ENCODE measurements at places on chromosomes 4 and X. TPM values are rescaled to one million over a fixed set of nuclear protein-coding genes. Genes with fewer than 3 reads are reported as not detected.

Gene NALF2
- not detected for total RNA-seq

Gene PTCHD1
- not detected for total RNA-seq

DNA sequence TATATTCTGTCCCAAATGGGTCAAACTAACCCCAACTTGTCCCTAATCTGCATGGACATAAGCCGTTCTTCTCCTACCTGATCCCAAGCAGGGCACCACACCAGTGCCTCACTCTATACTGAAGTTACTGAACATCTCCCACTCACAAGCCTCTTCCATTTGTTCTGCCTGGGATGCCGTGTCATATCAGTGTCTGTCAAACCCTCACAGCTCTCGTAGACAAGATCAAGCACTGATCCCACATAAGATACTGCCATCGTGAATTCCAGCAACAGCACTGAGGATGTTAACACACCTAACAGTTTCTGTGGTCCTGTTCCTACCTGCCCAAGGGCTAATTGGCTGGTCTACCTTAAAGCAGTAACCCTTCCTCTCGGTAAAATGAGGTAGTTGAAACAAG, 162.1 kb downstream of the APBB2 start:
- no peaks in the 10 kb centered on the region for H3K4me1 ChIP-seq
- no peak for DNase-seq
- H3K4me3 ChIP-seq, result no peak overlapping the region

GRCh38 chrX:111568354-111568753, 56.9 kb downstream of the SERTM2 start:
- H3K27me3 ChIP-seq, result no peaks in the 10 kb centered on the region
- no peaks in the 10 kb centered on the region for H3K4me1 ChIP-seq
- H3K27ac ChIP-seq, result no peak overlapping the region
- no peaks in the 10 kb centered on the region for H3K36me3 ChIP-seq
- no peak for DNase-seq

- no peak overlapping the region for H3K4me3 ChIP-seq
- peaks cover 9% of the 10 kb centered on the region for H3K27me3 ChIP-seq
- no peaks in the 10 kb centered on the region for H3K36me3 ChIP-seq
- DNase-seq, result no peak
Measured at GRCh38 chr4:78040431-78040830, 16.7 kb upstream of the FRAS1 start.

DNA sequence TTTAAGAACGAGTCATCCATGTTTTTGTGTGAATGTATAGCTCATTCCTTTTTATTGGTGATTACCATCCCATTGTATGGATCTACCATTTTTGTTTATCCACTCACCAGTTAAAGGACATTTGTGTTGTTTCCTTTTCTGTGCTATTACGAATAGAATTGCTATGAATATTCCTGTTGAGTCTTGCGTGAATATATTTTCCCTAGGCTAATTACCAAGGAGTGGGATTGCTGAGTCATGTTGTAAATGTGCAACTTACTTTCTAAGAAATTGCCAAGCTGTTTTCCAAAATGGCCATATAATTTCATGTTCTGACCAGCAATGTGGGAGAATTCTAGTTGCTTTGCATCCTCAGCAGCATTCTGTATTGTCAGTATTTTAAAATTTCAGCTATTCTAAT, 51.3 kb downstream of the YIPF6 start:
- no peaks in the 10 kb centered on the region for H3K36me3 ChIP-seq
- no peaks in the 10 kb centered on the region for H3K4me1 ChIP-seq
- H3K27me3 ChIP-seq, result peaks cover 3% of the 10 kb centered on the region
- no peak for DNase-seq
- H3K27ac ChIP-seq, result no peak overlapping the region

GRCh38 chr4:2799971-2800690, 7.2 kb downstream of the SH3BP2 start:
- H3K36me3 ChIP-seq, result no peaks in the 10 kb centered on the region
- no peaks in the 10 kb centered on the region for H3K27me3 ChIP-seq
- peak; percentile 60 for DNase-seq
- peaks cover 13% of the 10 kb centered on the region for H3K4me1 ChIP-seq
- H3K27ac ChIP-seq, result peak overlapping the region; percentile 70
- no peak overlapping the region for H3K4me3 ChIP-seq

GRCh38 chr4:141126769-141127168, 6.5 kb downstream of the RNF150 start:
- no peak overlapping the region for H3K4me3 ChIP-seq
- no peak overlapping the region for H3K27ac ChIP-seq
- H3K27me3 ChIP-seq, result peaks cover 28% of the 10 kb centered on the region
- H3K36me3 ChIP-seq, result no peaks in the 10 kb centered on the region
- DNase-seq, result no peak

GRCh38 chr4:140947506-140947905, 185.8 kb downstream of the RNF150 start:
- no peak for DNase-seq
- H3K27ac ChIP-seq, result no peak overlapping the region
- no peaks in the 10 kb centered on the region for H3K36me3 ChIP-seq

DNA sequence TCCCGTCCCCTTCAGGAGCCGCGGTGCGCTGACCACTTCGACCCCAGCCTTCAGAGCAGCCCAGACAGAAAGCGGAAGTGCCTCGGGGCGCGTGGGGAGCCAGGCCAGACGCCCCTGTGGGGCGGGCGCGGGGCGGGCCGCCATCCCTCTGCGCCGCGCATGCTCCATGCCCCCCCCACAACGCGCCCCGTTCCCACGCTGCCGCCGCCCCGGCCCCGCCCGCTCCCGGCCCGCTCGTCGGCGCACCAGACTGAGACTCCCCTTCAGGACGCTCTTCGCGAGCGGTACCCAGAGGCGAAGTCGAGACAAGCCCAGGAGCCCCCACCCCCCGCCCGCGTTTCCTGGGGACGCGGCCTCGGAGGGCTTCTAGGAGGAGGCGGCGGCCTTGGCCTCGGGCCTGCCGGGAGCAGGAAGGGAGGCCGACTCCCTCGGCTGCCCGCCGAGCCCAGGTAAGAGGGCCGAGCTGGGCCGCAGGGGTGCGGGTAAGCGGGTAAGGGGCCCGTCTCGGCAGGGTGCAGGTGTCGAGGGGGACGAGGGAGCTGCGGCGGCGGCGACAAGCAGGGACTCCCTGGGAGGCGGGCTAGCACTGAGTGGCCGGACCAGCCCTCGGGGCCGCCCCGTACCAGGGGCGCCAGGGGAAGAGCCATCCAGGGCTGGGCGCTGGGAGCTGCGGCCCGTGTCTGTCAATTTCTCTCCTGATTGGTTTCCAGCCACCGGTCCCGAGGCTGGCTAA, at the start of gene ZFP92:
Gene ZFP92 (plus strand): TSS at position 218 of the 733 bp plus-strand sequence. CDS start 6,851 bp downstream, outside the sequence.
- H3K4me3 ChIP-seq, result peak within 1 kb of the TSS; percentile 74
- H3K4me1 ChIP-seq, result peaks cover 6% of the 10 kb centered on the region
- H3K36me3 ChIP-seq, result no peaks in the 10 kb centered on the region
- DNase-seq, result no peak

GRCh38 chrX:776061-776460, 145.5 kb downstream of the SHOX start:
- DNase-seq, result no peak
- no peaks in the 10 kb centered on the region for H3K4me1 ChIP-seq
- H3K27ac ChIP-seq, result no peak overlapping the region
- no peak overlapping the region for H3K4me3 ChIP-seq
- peaks cover 9% of the 10 kb centered on the region for H3K27me3 ChIP-seq
- H3K36me3 ChIP-seq, result no peaks in the 10 kb centered on the region

DNA sequence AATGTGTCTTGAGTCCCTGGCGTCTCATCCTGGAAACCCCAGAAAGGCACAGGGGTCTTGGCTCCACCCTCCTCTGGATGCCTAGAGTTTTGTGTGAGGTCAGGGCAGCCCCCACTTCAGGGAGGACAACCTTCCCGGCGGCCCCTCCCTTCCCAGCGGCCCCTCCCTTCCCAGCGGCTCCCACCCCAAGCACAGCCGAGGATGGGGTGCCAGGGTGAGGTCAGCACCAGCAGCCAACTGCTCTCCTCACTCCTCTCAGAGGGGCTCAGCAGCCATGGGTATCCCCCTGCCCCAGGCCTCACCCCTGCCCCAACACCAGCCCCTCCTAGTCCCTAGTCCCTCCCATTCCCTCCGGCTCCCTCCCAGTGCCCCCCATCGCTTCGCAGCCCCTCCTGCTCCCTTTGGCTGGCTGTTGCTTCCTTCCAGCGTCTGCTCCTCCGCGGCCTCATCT, 17.4 kb downstream of the DGKQ start:
- H3K36me3 ChIP-seq, result no peaks in the 10 kb centered on the region
- H3K4me3 ChIP-seq, result no peak overlapping the region
- H3K27me3 ChIP-seq, result no peaks in the 10 kb centered on the region
- H3K4me1 ChIP-seq, result peaks cover 6% of the 10 kb centered on the region
- no peak overlapping the region for H3K27ac ChIP-seq
- DNase-seq, result peak; percentile 35

DNA sequence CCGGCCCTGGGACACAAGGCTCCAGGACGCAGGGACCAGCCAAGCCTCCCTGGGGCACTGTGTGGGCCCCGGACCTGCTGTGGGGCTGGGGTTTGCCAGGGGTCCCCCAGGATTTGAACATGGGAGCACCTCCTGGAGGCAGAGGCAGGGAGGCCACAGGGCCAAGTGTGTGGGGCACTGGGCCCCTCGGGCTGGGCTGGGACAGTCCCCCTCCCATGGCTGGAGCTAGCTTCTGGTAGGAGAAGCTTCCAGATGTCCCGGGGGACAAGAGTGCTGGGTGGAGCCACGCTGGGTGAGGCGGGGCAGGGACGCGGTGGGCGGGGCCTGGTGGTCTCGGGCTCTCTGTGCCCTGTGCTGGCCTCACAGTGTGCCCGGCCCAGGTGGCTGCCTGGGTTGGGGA, 18.6 kb downstream of the FGFRL1 start:
- DNase-seq, result no peak
- H3K4me3 ChIP-seq, result no peak overlapping the region
- H3K27me3 ChIP-seq, result no peaks in the 10 kb centered on the region
- H3K4me1 ChIP-seq, result no peaks in the 10 kb centered on the region
- no peak overlapping the region for H3K27ac ChIP-seq

GRCh38 chr4:55524844-55525571, 21.7 kb downstream of the CLOCK start:
- no peak overlapping the region for H3K4me3 ChIP-seq
- H3K27ac ChIP-seq, result no peak overlapping the region
- peaks cover 12% of the 10 kb centered on the region for H3K4me1 ChIP-seq
- H3K27me3 ChIP-seq, result no peaks in the 10 kb centered on the region
- DNase-seq, result no peak

- H3K27me3 ChIP-seq, result peaks cover 3% of the 10 kb centered on the region
- no peak overlapping the region for H3K4me3 ChIP-seq
- peaks cover 24% of the 10 kb centered on the region for H3K4me1 ChIP-seq
- no peak for DNase-seq
Measured at GRCh38 chrX:53729751-53730150, 43.2 kb upstream of the HUWE1 start.

- no peaks in the 10 kb centered on the region for H3K36me3 ChIP-seq
- H3K27me3 ChIP-seq, result no peaks in the 10 kb centered on the region
- H3K27ac ChIP-seq, result no peak overlapping the region
- no peaks in the 10 kb centered on the region for H3K4me1 ChIP-seq
- DNase-seq, result no peak
- no peak overlapping the region for H3K4me3 ChIP-seq
Measured at GRCh38 chr4:5816851-5817375, 76.0 kb downstream of the CRMP1 start.

- DNase-seq, result no peak
- no peaks in the 10 kb centered on the region for H3K4me1 ChIP-seq
- H3K4me3 ChIP-seq, result no peak overlapping the region
Measured at GRCh38 chr4:159946983-159947615, 844.2 kb downstream of the RAPGEF2 start.

GRCh38 chr4:161320377-161320776, 843.4 kb downstream of the FSTL5 start:
- no peak for DNase-seq
- H3K27ac ChIP-seq, result no peak overlapping the region
- H3K27me3 ChIP-seq, result no peaks in the 10 kb centered on the region
- H3K36me3 ChIP-seq, result no peaks in the 10 kb centered on the region
- no peak overlapping the region for H3K4me3 ChIP-seq

Measured in natural killer cell treated with Interleukin-12 subunit alpha and Interleukin-12 subunit beta and Interleukin-15 and Interleukin-18, amount 100 ng/mL, for 72 hours (primary cell).